ENCODE measurements at places on chromosomes 6 and 20.

- DNase-seq = no peak
These were observed 61.6 kb downstream of the PHACTR2 start for GRCh38 chr6:143739341-143739851.

DNA sequence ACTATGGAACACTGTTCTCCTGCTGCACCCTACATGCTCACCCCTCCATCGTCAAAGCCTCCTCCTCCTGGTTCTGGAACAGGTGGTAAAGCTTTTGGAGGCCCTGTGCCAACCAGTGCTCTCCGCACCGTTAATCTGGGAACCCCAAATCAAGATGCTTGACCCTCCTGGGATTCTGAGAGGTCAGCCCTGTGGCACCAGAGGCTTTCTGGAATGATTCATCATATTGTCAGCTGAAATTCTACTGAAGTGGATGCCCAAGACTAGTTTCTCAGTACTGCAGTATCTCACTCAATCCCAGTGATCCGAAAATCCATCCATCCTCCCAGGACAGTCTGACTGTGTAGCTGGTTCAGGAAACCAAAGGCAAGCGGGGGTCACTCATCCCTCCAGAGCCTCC lies 92.7 kb downstream of the TRERF1 start:
- no peak for DNase-seq

DNA sequence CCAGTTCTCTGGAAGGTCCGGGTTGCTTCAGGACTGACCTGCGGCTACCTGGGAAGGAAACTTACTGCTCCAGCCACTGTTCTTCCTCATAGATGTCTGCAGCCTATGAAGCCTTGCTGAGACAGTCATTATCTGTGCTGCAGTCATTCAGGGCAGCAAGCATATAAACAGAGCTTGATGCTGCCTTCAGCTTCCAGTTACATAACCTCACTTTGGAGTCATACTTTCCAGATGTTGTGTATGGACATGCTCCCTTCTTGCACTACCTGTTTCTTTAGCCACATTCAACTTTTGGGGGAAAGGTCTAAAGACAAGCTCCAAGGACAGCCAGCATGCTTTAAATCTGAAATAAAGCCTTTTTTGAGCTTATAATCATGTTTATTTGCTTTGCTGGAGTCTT lies 98.1 kb downstream of the SLC24A3 start:
- DNase-seq = no peak

- DNase-seq = no peak
These were observed 58.7 kb downstream of the UTRN start for GRCh38 chr6:144343701-144344428.

DNA sequence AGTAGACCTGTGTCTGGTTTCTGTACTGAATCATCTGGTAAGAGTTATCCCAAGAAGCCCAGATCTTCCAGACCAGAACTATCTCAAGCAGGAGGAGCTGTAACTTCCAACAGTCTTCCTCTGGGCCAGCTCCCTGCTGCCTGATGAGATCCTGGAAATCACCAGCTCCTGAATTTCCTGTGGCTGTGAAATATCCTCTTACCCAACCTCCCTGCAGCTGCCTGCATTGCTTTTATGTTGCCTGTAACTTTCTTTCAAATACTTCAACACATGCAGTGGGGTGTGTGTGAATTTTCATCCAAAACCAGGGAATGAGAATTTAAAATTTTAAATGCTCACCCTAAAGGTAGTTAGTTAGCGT lies 160.5 kb upstream of the LAMP5 start:
- DNase-seq = no peak

GRCh38 chr6:106025655-106026054 lies 60.5 kb upstream of the PRDM1 start:
- no peak for DNase-seq

DNA sequence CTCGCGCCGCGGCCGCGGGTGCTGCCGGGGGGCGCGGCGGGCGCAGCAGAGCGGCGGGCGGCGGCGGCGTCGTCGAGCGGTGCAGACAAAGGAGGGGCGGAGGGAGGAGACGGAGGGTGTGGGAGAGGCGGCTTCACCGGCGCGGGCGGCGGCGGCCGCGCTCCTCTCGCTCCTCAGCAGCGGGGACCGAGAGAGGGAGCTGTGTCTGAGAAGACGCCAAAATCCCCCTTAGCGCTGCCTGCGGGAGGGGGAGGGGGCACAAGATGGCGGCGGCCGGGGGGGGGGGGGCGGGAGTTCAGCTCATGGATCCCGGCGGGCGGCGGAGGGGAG lies 296 bp downstream of the ADNP start:
- DNase-seq = no peak

DNA sequence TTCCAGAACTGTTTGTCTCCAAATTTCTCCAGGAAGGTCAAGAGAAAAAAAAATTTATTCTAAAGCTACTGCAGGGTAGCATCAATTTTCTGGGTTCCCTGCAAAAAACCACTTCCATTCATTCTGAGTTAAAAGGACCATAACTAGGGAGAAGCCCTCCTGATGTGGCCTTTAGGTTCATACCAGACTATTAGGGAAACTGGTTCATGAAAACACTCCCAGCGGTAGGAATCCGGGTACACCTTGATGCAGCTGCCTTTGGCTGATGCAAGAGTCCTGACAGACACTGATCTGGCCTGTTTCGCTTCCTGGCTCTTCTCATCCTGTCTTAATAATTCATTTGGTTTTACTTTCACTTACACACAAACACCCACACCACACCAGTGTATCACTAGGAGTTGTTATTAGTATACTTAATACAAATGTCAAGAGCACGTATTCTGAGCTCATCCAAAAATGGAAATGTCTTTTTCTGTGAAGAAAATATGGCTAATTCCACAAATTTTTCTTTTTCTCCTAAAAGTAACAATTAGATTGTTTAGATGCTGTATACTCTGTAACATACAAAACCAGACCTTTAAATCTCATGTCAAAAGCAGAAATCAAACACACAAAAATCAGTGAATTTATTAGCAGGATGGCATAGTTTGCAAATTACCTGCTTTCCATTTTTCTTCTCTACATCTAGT lies 38.4 kb upstream of the ARHGAP18 start:
- peak; percentile 16 for DNase-seq

DNA sequence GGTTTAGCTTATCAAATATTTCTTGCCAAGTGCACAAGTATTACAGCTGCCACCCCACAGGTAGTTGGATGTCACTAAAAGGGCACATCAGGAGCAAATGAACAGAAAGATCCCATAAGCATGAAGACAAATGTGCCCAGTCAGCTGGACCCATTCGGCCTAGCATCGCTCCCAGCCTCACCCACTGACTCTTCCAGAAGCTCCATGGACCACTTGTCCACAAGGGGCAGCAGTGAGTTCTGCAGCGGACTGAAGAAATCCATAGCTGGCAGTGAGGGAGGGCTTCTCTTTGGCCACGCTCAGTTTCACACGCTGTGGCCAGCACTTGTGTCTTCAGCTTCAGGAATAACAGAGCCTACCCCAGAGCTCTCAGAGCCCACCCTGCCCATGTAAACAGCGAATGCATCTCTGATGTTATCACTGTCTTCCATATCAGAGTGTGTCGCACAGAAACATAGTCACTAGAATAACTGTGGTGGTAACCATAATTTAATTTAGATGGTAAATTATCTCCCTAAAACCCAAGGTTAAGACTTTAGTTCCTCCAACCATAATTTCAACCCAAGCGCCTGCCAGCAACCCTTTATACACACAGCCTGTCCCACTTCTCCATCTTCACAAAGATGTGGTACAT lies 15.8 kb downstream of the CGA start:
- peak; percentile 35 for DNase-seq

GRCh38 chr6:108142240-108142639 lies 23.6 kb upstream of the NR2E1 start:
- no peak for DNase-seq

DNA sequence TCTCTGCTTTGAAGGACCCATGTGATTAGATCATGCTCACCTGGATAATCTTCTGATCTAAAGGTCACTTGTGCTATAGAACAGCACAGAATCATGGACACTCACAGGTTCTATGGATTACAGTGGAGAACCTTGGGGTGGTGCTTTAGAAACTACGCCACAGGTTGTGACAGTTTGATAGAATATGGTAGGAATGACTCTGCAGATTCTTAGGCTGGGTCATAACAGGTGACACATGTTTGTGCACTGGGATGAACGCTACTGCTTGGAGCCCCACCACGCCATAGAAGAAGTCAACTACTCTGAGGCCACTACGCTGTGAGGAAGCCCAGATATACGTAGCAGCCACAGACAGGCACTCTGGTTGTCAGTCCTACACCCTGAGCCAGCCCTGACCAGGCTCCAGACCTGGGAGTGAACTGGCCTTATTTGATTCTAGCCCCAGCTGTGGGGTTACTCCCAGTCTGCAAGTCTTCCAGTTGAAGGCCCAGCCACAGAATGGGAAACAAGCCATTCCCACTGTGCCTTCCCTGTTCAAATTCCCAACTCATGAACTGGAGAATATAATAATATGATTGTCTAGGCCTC lies 99.0 kb upstream of the SLC24A3 start:
- no peak for DNase-seq

DNA sequence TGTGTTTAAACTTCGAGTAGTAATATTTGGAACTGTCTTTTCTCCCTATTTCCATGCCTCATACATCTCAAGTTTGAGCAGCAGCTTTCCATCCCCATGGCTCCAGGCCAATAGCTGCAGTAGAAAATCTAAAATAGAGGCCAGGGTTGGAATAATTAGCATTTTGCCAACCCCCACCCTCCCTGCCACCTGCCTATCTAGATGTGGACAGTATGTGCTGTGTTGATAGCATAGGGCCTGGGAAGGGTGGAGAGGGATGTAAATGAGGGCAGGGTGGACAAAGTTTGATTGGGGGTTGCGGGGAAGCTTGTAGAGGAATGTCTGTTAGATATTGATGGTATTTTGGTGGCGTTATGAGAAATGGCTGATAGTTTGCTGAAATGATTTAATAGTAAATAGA lies 5.6 kb downstream of the TOP1 start:
- DNase-seq = no peak

DNA sequence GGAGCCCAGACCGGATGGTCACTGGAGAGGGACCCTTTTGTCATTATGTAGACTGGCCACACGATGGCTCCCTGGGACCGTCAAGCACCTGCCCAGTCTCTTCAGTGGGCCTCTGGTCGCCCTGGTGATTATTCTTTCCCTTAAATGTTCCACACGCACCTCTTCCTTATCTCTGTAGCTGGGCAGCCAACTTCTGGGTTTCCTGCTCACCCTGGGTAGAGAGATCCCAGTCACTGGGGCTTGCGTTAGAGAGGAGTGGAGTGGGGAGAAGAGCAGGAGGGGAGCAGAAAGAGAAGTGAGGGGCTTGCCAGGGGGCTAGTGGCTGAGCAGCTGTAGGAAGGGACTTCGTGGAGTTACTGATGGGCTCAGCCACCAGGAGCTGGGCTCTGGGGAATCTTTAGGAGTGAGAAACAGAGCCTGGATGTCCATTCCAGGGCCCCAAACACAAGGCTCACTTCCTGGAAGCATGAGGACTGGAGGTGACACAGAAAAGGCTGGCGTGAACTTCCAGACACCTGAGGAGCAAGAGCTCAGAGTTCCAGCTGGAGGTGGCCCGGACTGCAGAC lies 150.1 kb downstream of the DHX35 start:
- DNase-seq = no peak

- DNase-seq = no peak
These were observed 386.9 kb upstream of the HSF2 start for GRCh38 chr6:122012578-122012977.

DNA sequence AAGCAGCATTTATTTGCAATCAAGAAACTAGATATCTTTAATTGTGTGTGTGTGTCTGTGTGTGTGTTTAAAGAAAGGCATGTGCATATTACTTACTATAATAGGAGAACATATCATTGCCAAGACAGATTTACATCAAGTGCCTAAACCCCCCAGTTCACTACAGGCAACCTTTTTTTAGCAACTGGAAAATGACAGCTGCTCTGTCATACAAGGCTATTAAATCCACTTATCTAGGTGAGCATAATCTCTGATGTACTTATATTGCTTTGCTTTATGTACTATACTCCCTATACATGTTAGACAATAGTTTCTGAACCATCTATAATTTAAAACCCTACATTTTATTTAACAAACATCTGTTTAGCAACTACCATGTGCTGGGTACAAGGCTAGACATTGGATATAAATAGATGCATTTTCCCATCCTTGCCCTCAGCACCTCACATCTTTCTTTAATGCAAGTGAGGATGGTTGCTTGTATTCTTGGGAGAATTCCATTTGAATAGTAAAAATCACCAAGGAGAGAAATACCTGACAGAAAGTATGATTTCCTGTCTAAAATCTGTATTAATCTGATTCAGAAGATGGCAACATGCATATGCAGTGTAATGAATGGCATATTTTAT lies 398.3 kb downstream of the LAMA2 start:
- no peak for DNase-seq

GRCh38 chr20:57757767-57758166 lies 48.0 kb upstream of the PMEPA1 start:
- DNase-seq = no peak

GRCh38 chr20:61830241-61830930 lies 235.3 kb downstream of the TAF4 start:
- DNase-seq = no peak

DNA sequence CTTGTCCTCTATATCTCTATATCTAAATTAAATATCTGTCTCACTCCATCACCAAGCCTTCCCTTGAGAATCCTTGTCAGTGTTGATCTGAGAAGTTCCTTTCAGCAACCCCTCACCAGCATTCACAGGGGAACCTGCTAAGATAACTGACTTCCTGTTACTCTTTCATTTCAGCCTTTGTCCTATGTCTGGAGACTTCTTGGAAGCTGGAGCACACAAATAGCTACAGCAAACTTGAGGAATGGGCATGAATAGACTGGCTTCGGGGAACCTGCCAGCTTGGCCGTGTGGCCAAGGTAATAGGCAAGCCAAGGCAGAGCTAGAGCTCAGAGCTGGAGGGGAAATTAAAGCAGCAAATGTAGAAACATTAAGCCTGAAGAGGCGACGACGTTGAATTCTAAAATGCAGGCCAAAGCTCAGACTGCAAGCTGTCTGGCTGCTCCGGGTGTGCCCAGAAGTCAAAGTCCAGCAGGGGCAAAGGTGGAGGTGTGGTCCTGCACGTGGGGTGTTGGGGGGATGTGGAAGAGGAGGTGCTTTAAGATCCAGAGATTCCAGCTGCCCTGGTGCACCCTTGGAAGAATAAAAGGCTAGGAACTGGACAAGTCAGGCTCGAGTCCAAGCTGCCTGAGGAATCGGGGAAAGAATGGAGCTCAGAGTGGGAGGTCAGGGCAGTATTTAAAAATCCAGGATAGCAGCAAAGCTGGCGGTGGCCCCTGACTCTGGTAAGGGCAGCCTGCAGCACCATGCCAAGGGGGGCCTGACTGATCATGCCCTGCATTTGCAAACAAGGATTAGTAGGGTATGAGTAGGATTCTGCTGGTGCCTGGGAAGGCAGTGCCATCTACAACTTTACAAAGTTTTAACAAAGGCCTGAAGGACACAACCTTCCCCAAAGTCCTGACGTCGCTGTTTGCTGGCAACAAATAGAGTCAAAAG lies 185.0 kb upstream of the SGK1 start:
- no peak for DNase-seq

DNA sequence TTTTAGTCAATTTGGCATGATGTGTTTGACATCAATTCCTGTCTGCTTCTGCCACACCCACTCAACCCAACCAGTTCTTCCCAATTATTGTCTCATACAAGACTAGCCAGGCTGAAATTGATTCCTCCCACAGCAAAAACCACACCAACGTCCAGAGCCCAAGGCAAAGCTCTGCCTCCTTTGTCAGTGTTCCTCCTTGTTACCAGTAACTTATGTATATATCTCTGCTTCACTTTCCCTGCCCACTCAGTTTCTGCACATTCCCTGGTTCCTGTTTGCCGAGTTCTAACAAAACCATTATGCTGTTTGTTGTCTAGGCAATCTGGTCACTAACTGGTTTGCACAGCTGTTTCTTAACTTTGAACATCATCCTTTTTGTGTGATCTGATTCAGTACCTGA lies 547.9 kb upstream of the PTCHD4 start:
- DNase-seq = no peak
